Activated naive CD4-positive, alpha-beta T cell treated with Interleukin-2 at 50 U/mL for 16 hours (primary cell): ENCODE measurements at places on chromosomes 5 and 9.

DNA sequence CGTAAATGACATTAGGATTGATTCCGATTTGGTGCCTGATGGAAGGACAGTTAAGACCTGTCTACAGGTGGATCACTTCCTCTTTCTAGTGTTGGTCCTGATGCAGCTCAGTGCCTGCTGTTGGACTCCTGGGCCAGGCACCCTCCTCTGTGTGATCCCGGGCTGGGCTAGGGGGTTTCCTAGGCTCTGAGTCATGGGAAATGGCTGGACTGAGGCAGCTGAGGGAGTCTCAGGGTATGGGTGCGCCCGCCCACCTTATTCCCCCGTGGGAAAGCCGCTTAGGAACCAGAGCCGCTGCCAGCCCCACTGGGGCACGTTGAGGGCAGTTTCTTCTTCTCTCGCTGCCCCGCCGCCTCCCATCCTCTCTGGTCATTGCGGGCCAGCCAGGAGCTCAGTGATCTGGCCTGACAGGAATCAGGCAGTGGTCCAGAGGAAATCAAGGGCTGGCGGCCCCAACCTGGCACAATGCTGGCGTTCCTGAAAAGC is 12.9 kb downstream of the TCF7 start:
- DNase-seq = peak; percentile 64

- DNase-seq = no peak
Observed at GRCh38 chr5:61534481-61535267, 202.6 kb downstream of the ZSWIM6 start.

- DNase-seq = no peak
Observed at GRCh38 chr5:859391-859790, 8.6 kb upstream of the ZDHHC11 start.

DNA sequence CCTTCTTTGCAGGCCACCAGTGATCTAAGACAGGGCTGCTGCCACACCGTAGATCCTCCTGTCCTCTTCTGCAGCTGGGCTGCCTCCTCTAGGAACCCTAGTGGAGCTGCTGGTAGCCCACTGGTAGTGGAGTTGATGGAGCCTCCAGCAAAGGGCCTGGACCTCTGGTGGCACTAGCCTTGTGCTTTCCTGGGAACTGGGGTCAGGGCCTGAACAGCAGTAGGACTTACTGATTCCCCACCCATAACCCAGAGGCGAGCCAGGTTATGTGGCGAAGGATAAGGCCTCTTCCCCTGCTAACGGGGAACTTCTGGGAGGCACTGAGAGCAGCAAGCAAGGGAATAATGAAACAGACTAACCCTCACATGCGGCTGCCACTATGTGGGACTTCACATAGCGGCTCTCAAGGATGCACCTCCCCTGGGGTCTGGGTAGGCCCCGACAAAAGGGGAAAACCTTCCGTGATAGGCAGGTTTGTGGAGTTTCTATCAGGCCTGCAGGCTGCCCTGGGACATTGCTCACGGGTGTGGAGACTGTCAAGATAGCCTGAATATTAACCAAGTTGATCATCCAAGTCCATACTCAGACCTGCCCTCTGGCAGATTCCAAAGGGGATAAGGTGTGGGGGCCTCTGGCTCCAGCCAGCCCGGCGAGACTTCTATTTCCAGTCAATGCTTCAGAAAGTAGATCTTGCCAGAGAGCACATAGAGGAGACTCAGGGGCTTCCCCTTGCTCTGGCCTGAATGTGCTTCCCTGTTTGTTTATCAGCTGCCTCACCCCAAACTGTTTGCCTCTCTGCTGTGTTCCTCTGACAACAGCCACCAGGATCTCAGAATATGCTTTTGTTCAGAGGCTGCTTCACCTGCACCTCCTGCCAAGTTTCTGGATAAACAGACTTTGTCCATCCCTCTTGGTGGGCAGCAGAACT is 7.4 kb downstream of the SLC22A4 start:
- no peak for DNase-seq

- no peak for DNase-seq
Observed at GRCh38 chr5:113255105-113255504, 179.7 kb downstream of the TSSK1B start.
